DMS 273 treated with DMSO at 0.1 percent for 48 hours (cell line): ENCODE measurements at places on chromosomes 13 and 19.

- DNase-seq: peak; percentile 28
These were observed 606 bp downstream of the ERCC5 start for GRCh38 chr13:102846261-102847015.

GRCh38 chr13:74066937-74067336 lies 67.3 kb downstream of the KLF12 start:
- no peak for DNase-seq

DNA sequence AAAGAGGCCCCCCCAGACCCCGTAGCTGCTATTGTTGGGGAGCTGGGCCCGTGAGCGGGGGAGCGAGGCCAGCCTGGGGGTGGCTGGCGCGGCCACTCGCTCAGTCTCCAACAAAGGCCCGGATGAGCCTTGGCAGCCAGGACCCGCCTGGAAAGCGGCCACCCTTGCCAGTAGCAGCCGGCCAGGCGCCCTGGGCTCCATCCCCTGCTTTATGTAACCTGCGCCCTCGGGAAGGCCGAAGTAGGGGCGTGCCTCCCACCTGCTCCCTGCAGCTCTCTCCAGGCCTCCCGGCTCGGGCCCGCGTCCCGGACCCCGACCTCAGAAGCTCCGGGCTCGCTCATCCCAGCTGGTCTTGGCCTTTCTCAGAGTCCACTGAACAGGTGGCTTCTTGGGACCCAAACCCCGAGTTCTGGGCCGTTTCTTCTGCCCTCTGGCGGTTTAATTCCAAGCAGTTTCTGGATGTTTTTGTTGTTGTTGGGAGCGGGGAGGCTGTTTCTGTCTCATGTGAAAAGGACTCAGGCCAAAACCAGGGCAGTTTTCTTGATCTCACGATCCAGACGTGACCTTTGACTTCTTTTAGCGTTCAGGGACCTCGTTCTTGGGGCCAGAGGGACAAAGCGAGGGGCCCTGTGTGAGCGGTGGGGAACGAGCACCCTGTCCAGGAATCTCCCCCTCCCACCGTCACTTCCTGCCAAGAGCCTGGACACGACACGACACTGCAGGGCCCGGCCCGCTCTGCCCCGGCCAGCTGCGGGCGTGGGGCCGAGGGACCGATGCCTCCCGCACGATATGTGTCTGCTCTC lies 1.2 kb downstream of the CDC34 start:
- peak; percentile 44 for DNase-seq

GRCh38 chr19:55283548-55284377 lies at the start of gene BRSK1:
Gene BRSK1 (plus strand): TSS chr19:55283997. CDS start chr19:55284443, 446 bp downstream.
- no peak for DNase-seq

DNA sequence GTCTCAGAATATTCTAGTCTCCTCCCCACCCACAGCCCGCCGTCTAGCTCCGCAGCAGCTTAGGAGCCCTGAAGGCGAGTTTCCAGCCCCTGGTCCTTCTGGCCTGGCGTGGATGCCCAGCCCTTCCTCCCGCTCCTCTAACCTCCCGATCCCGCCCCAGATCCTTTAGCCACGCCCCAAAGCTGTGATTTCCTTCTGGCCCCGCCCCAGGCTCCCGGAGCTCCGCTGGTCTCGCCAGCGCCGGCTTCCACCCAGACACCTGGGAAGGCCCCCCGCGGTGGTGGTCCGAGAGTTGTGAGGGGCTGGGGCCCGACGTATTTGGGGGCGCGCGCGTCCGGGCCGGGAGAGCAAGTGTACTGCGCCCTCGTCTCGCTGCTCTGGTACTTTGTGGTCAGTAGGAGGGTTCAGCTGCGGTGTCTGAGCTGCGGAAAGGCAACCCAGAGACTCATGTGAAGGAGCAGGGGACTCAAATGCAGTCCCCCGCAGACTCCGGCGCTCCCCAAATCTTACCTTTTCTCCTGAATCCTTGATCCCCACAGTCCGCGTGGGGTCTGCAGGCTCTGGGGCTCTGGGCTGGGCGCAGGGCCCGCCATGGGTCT lies at the start of gene CGB7:
CGB7 (minus strand) TSS at position 114 of the 599 bp plus-strand sequence. CDS start 2,374 bp downstream, outside the sequence.
- no peak for DNase-seq
